HT1080 (cell line): ENCODE measurements at places on chromosomes 16 and 17. TPM values are rescaled to one million over a fixed set of nuclear protein-coding genes. Genes with fewer than 3 reads are reported as not detected.

PYY gene
- not detected in 2 replicates for total RNA-seq

ODAD4 gene
- 0.10 TPM in 1 of 2 replicates, not detected in the other for total RNA-seq

FNDC8 gene
- total RNA-seq = not detected in 2 replicates

NHERF2 gene
- total RNA-seq = 118 and 158 TPM in 2 replicates

TACO1 gene
- 32.6 and 35.0 TPM in 2 replicates for total RNA-seq

UNC13D gene
- total RNA-seq = 2.7 TPM in 2 replicates

PLA2G10 gene
- not detected in 2 replicates for total RNA-seq

C1QTNF8 gene
- not detected in 2 replicates for total RNA-seq

ACSM2A gene
- total RNA-seq = not detected in 2 replicates

USP32 gene
- total RNA-seq = 31.7 and 34.4 TPM in 2 replicates

CACNG4 gene
- not detected in 2 replicates for total RNA-seq

SLC16A13 gene
- 0.43 TPM in 1 of 2 replicates, not detected in the other for total RNA-seq

NACA2 gene
- 0.13 TPM in 1 of 2 replicates, not detected in the other for total RNA-seq

HSPB9 gene
- total RNA-seq = 0.23 TPM in 1 of 2 replicates, not detected in the other
